Natural killer cell (primary cell): ENCODE measurements at places on chromosomes 16 and 17. TPM values are rescaled to one million over a fixed set of nuclear protein-coding genes. Genes with fewer than 3 reads are reported as not detected.
A peak's percentile ranks its signal among the peaks of the same experiment; 100 is the strongest.

DNA sequence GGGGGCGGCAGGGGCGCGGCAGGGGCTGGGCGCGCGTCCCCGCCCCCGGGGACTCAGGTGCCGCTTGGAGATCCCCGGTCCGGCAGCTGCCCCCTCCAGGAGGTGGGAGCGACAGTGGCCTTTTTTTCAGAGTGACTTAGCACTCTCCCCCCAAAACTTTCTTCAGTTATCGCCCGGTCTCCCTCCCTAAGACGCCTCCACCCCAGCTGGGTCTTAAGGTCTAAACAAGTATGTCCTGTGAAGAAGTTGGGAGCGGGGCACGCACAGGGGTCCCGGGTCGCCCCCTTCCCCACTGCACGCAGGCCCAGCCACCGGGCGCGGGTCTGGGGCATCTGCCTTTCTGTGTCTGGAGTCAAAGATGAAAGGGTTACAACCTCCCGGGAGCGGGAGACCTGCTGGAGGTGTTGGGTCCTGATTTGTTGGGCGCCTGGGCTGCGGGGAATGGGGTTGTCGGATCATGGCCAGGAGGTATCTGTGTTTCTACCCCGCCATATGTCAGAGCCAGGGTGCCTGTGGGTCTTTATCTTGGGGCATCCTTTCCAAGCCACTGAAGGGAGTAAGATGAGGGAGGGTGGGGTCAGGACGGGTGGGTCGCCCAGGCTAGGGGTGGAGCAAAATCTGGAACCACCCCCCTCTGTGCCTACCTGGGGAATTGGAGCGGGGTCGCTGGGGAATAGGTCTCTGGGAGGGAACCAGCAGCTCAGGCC is 757 bp downstream of the FMNL1 start:
- peak overlapping the region; percentile 94 for H3K27ac ChIP-seq
- peak overlapping the region; percentile 92 for H3K4me3 ChIP-seq
- H3K4me1 ChIP-seq: peaks cover 73% of the 10 kb centered on the region
- peak; percentile 73 for DNase-seq
- H3K36me3 ChIP-seq: no peaks in the 10 kb centered on the region
- H3K27me3 ChIP-seq: no peaks in the 10 kb centered on the region

DNA sequence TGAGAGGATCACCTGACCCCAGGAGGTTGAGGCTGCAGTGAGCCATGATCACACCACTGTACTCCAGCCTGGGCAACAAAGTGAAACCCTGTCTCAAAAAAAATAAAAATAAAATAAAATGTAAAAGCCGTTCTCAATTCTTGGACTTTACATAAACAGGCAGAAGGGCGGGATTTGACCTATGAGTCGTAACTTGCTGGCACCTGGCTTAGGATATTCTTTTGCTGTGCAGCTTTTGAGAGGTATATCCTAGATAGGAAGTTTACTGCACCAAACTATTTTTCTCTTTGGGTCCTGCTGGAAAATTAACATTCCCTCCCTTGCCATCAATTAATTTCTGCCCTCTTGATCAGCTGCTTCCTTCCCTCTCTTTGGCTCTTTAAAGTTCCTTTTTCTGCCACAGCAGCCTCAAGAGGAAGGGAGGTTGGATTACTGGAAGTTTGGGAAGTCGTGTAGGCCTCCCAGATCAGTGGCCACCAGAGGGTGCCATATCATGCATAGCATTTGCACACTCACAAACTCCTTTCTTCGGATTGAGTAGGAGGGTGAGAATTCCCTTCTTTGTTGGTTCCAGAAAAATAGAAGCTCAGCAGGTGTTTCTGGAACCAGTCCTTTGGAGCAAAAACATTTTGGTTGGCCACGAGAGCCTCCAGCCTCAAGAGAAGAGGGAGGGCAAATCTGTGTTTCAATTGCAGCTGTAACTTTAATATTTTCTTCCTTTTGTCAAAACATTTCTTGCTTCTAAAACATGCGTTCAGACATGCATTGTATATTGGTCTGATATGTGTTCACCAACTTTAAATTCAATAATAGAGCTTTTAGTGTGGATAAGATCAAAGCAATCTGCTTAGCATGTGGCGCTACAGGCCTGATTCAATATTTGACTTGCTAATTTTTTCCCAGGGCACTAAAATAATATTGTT is 147.3 kb downstream of the CCDC182 start:
- H3K27me3 ChIP-seq: no peaks in the 10 kb centered on the region
- DNase-seq: no peak
- H3K4me1 ChIP-seq: peaks cover 49% of the 10 kb centered on the region
- no peaks in the 10 kb centered on the region for H3K36me3 ChIP-seq
- H3K4me3 ChIP-seq: no peak overlapping the region
- H3K27ac ChIP-seq: no peak overlapping the region

DNA sequence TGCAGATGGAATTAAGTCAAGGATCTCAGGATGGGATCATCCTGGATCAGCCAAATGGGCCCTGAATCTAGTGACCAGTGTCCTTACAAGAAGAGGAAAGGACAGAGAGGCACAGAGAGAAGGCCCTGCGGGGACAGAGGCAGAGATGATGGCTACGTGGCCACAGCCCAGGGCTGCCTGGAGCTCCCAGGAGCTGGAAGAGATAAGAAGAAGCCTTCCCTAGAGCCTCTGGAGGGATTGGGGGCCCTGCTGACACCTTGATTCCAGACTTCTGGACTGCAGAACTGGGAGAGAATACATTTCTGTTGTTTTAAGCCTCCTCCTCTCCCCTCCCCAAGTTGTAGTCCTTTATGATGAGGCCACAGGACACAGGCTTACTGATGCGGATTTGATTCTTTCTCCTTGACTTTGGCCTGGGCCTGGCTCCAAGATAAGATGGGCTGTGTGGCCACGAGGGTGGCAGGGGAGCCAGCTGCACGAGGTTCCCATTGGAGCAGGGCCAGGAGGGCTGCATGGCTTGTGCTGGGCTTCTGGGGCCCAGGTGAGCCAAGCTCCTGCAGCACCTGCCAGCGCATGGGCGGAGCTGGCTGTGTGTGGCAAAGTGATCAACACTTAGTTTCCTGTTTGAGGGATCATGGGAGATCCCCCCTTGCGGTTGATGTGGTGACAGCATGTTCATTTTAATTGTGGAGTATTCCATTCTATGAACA is 146.1 kb downstream of the IRF8 start:
- no peaks in the 10 kb centered on the region for H3K4me1 ChIP-seq
- peak; percentile 77 for DNase-seq
- no peak overlapping the region for H3K4me3 ChIP-seq
- H3K36me3 ChIP-seq: no peaks in the 10 kb centered on the region

DNA sequence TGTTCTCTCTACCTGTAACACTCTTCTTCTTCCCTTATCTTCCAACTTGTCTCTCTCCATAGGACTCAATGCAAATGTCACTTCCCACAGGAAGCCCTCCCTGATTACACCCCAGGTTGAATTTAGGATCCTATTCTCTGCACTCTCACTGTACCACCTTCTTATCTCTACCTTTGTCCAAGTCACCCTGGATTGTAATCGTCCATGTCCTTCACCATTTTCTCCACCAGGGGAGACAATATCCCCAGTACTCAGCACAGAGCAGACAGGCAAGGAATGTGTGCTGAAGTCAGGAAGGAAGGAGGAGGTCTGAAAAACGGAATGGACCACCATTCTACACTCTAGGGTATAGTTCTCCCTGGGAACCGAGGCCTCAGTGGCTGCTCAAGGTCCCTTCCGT is 14.2 kb downstream of the C16orf82 start:
- no peak overlapping the region for H3K4me3 ChIP-seq
- peak; percentile 20 for DNase-seq
- H3K36me3 ChIP-seq: no peaks in the 10 kb centered on the region
- no peak overlapping the region for H3K27ac ChIP-seq
- H3K4me1 ChIP-seq: no peaks in the 10 kb centered on the region

GRCh38 chr16:75012380-75013081 is 13.7 kb downstream of the ZNRF1 start:
- DNase-seq: no peak
- no peaks in the 10 kb centered on the region for H3K27me3 ChIP-seq
- H3K36me3 ChIP-seq: no peaks in the 10 kb centered on the region
- H3K27ac ChIP-seq: no peak overlapping the region

The CA7 gene
- not detected for total RNA-seq

The PLA2G10 gene
- not detected for total RNA-seq

- peak within 1 kb of the TSS; percentile 90 for H3K4me3 ChIP-seq
- H3K27me3 ChIP-seq: no peaks in the 10 kb centered on the region
- peak; percentile 57 for DNase-seq
- H3K36me3 ChIP-seq: peaks cover 5% of the 10 kb centered on the region
- H3K27ac ChIP-seq: peak within 1 kb of the TSS; percentile 66
- peaks cover 92% of the 10 kb centered on the region for H3K4me1 ChIP-seq
These were observed at the start of gene RAB37 for GRCh38 chr17:74736513-74737298. RAB37 (plus strand) TSS chr17:74737256; CDS start chr17:74737273, 17 bp downstream.

GRCh38 chr16:54178478-54178976 is 108.1 kb downstream of the IRX3 start:
- H3K36me3 ChIP-seq: no peaks in the 10 kb centered on the region
- H3K27ac ChIP-seq: no peak overlapping the region
- H3K27me3 ChIP-seq: no peaks in the 10 kb centered on the region
- no peaks in the 10 kb centered on the region for H3K4me1 ChIP-seq
- no peak overlapping the region for H3K4me3 ChIP-seq

DNA sequence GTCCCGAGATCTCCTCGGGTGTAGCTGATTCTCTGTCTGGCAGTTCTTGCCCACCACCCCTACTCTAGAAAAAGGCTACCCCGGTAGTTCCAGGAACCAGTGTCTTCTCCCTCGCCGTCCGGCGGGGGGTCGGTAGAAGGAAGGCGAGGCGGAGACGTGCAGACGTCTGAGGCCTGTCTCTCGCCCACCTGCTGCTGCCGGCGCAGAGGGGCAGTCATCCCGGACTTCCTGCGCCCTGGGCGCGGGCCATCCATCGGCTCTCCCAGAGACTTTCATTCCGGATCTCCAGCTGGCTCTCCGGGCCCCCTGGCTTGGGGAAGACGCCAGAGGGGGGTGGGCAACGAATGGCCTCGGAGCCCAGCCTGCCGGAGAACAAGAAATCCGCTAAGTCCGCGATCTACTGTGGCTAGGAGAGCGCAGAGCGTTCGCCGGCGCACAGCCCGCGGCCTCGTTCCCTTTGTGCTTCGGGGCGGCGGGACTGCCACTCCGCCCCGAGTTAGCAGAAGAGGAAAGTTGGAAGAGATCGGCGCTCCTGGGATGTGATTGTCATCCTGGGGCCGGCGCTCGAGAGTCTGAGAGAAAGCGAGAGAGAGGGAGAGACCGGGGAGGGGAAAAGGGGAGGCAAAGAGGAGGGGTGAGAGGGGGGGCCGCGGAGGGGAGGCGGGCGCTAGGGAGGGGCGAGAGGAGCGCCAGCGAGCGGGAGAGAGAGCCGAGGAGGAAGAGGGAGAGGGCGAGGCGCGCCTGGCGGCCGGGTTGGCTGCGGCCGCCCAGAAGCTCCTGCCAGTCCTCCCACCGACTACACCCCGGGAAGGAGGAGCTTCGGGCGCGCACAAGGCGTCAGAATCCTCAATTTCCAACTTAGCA is at the start of gene IRX5:
Gene IRX5, plus strand, starts transcription at position 861 of the 864 bp plus-strand sequence. CDS start 334 bp downstream, outside the sequence.
- H3K27ac ChIP-seq: no peak within 1 kb of the TSS
- peak within 1 kb of the TSS; percentile 51 for H3K4me3 ChIP-seq
- peaks cover 33% of the 10 kb centered on the region for H3K4me1 ChIP-seq

GRCh38 chr17:35947156-35947585 is 3.7 kb upstream of the LYZL6 start:
- H3K4me1 ChIP-seq: peaks cover 10% of the 10 kb centered on the region
- no peak overlapping the region for H3K27ac ChIP-seq
- H3K27me3 ChIP-seq: no peaks in the 10 kb centered on the region
- no peak overlapping the region for H3K4me3 ChIP-seq
- DNase-seq: peak; percentile 73

DNA sequence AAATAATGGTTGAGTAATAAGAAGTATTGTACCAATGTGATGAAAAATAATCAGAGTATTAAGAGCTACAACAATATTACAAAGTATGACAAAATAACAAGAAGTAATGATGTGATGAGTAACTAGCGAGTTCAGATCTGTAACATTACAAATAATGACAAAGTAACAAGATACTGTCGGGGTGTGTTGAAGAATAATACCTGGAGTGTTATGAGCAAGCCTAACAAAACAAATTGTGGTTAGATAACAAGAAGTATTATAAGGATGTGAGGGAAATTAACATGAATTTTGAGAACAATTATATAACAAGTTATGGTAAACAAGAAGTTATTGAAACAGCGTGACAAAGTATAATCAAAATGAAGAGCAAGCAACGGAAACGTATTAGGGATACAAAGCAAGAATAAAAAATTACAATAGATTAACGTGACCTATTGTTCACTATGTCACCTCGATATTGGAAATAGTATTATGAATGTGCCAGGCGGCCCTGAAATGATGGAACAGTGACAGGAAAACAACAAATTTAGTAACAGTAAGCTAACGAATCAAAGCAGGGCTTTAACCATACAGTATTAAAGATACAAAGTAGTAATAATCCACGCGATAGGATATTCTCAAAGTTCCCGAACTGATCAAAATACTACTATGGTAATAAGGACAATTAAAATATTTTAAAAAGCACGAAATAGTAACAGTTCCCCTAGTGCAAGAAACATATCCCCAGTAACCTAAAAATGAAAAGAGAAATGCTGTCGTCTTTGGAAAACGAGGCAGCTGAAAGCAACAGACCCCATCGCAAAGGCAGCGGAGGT is 1.6 kb downstream of the TBX4 start:
- H3K27ac ChIP-seq: no peak overlapping the region
- no peak overlapping the region for H3K4me3 ChIP-seq
- H3K36me3 ChIP-seq: no peaks in the 10 kb centered on the region

DNA sequence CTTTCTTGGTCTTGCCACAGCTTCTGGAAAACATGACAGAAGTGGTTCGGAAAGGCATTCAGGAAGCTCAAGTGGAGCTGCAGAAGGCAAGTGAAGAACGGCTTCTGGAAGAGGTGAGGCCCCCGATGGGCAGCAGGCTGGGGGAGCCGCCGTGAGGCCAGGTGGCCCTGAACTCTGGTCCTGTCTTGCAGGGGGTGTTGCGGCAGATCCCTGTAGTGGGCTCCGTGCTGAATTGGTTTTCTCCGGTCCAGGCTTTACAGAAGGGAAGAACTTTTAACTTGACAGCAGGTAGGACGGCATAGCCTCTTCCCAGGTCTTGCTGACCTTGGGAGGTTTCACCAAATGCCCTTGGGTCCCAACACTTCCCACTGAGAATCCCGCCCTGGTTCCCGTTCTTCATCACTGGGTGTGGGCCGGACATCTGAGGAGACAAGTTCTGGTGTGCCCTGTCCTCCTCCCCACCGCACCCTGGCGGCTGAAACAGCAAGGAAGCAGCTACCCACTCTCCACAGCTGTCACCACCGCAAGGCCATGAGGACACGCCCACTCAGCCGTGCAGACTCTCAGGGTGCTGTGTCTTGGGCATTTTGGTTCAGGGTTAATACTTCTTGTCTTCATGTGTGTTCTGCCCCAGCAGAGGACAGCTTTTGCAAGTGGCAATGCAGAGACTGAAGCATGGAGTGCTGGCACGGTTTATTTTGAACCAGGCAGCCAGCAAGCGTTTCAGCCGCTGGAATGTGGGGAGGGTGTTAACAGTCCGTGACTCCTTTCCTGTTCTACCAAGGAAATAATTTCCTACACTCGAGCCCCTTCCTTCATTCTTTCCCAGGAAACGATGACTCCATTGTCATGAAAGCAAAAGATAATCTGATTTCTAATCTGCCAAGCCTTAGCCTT is 21.4 kb downstream of the NTAN1 start:
- no peak overlapping the region for H3K4me3 ChIP-seq
- no peak overlapping the region for H3K27ac ChIP-seq
- H3K27me3 ChIP-seq: no peaks in the 10 kb centered on the region
- DNase-seq: no peak
- peaks cover 22% of the 10 kb centered on the region for H3K4me1 ChIP-seq
